Aorta (tissue), 5 donors: ENCODE measurements at places on chromosomes 16 and 17. TPM values are rescaled to one million over a fixed set of nuclear protein-coding genes. Genes with fewer than 3 reads are reported as not detected.
A peak's percentile ranks its signal among the peaks of the same experiment; 100 is the strongest.

DNA sequence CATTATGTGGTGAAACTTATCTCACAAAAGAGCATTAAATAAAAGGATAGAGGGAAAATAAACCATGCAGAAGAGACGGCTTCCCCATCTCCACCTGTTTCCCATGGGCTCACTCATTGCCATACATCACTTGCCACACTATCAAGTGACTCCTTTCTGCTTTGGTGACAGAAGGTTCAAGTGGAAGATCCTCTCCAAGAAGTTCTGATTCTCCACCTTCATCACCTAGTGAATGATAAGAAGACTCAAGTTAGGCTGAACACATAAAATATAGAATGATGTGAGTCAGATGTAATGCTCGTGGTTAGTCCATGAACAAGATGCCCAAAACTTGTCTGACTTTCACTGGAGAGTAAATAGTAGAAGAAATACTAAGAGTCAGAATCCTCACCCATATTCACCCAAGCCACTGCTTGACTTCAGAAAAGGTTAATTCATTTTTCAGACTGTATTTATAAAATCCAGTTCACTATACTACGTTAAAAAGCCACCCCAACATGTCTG lies 100.1 kb upstream of the TOB1 start:
- no peak for DNase-seq

The LHX1 gene
- not detected for polyA plus RNA-seq

The ATP6V0D1 gene
- 88.0 TPM for polyA plus RNA-seq

The UNC45B gene
- polyA plus RNA-seq, result not detected

The CCL23 gene
- not detected for polyA plus RNA-seq

The GPR142 gene
- not detected for polyA plus RNA-seq

The RTN4RL1 gene
- polyA plus RNA-seq, result 0.25 TPM

DNA sequence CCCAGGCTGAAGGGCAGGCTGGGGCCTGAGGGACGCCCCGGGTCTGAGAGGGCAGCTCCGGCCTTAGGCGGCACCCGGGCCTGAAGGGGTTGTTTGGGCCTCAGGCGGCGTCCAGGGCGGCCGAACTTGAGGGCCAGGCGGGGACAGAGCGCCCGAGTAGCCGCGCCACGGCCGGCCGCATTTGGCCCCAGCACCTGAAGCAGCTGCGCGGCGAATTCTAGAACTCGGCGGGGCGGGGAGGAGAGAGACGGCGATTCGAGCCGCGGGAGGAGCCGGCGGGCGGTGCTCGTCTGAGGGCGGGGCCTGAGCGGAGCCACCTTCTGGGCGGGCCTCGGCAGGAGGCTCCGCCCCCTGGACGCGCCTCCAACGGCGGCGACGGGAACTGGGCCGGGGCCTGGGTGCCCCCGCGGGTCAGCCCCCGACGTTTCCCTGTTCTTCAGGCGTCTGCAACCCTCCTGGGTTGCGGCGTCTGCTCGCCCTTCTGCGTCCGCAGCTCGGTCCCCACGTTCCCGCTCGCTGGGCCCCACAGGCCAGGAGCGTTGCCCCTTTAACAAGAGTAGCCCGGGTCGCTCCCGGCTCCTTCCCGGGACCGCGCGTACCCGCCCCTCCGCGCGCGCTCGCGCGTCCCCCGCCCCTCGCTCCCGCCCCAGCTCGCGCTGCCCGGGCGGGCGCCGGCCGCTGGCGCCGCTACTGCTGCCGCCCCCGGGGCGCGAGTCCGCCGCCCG lies at the start of the genes INCA1 and KIF1C:
Gene INCA1, minus strand, starts transcription at position 221 of the 725 bp plus-strand sequence. CDS start 3,085 bp downstream, outside the sequence.
Gene KIF1C, plus strand, starts transcription at position 649 of the 725 bp plus-strand sequence. CDS start 2,297 bp downstream, outside the sequence.
- DNase-seq, result peak; percentile 96

DNA sequence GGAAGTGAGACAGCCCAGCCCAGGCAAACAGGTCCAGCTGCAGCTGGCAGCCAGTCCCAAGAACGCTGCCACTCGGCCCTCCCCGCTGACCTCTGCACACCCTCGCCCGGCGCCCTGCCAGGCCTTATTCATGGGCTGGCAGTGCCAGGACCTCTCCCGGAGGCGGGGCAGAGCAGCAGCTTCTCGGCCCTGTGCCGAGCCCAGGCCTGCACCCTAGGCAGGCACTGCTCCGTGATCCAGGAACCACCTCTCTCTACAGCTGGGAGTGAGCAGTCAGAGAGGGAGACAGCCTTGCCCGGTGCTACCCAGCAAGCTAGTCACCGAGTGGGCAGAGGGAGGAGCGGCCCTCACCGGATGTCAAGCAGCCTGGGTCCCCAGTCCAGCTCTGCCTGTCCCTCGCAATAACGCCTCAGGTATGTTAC lies 79.9 kb upstream of the CBX4 start:
- DNase-seq, result peak; percentile 92

- DNase-seq, result peak; percentile 88
These were observed 21.3 kb downstream of the ZNF423 start for GRCh38 chr16:49834531-49835151.

The CORO6 gene
- polyA plus RNA-seq, result 2.9 TPM

GRCh38 chr17:1709403-1709951 lies 700 bp downstream of the TLCD2 start:
- DNase-seq, result no peak

The SPNS3 gene
- not detected for polyA plus RNA-seq

- no peak for DNase-seq
These were observed 23.0 kb downstream of the CARHSP1 start for GRCh38 chr16:8845699-8846298.

- no peak for DNase-seq
These were observed 30.0 kb downstream of the FOXL1 start for GRCh38 chr16:86608301-86608747.

The USP31 gene
- polyA plus RNA-seq, result 1.4 TPM

DNA sequence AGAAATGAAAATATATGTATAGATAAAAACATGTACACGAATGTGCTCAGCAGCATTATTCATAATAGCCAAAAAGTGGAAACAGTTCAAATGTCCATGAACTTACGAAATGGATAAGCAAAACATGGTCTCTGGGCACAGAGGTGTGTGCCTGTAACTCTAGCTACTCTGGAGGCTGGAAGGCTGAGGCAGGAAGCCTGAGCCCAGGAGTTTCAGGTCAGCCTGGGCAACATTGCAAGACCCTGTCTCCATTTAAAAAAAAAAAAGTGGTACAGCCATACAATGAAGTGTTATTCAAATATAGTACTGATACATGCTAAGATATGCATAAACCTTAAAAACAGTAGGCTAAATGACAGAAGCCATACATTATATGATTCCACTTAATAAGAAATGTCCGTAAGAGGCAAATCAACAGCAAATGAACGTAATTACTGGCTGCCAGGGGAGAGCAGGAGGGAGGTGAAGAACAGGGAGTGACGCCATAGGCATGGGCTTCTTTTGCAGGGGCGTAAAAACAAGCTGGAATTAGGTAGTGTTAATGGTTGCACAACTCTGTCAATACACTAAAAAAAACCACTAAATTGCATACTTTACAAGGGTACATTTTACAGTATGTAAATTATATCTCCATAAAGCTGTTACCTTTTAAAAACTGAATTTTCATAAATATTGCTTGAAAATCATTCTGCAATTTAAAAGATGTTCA lies 87.2 kb upstream of the PLEKHM1 start:
- no peak for DNase-seq

- DNase-seq, result no peak
These were observed 68.2 kb downstream of the AP2B1 start for GRCh38 chr17:35655303-35655702.

- no peak for DNase-seq
These were observed 22.4 kb downstream of the PLD6 start for GRCh38 chr17:17183744-17184143.

The LGALS9 gene
- 26.8 TPM for polyA plus RNA-seq

The NPIPA8 gene
- 41.6 TPM for polyA plus RNA-seq

The PLXDC1 gene
- polyA plus RNA-seq, result 1.7 TPM

The CNGB1 gene
- not detected for polyA plus RNA-seq

The RGS11 gene
- polyA plus RNA-seq, result 76.5 TPM

GRCh38 chr16:17469741-17470181 lies 999 bp downstream of the XYLT1 start:
- no peak for DNase-seq

- DNase-seq, result no peak
These were observed 5.2 kb upstream of the RAB26 start for GRCh38 chr16:2142942-2143877.

The HLF gene
- 11.8 TPM for polyA plus RNA-seq

The TPSD1 gene
- polyA plus RNA-seq, result not detected

DNA sequence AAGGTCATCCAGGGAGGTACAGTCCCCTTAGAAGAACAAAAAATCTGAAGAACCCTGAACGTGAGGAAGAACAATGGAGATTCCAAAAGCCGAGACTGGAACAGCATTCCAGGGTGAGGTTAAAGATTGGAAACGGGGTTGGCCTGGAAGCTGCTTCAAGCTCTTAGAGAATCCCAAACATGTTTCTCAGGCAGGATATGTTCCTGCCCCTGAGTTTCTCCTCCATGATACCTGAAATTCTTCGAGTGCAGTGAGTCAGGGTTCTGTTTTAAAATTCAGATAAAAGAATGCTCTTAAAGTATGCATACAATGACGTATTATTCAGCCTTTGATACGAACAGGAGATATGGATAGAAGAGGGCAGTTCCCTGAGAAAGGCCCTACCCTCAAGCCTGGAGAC lies 293.1 kb downstream of the HS3ST3B1 start:
- no peak for DNase-seq

DNA sequence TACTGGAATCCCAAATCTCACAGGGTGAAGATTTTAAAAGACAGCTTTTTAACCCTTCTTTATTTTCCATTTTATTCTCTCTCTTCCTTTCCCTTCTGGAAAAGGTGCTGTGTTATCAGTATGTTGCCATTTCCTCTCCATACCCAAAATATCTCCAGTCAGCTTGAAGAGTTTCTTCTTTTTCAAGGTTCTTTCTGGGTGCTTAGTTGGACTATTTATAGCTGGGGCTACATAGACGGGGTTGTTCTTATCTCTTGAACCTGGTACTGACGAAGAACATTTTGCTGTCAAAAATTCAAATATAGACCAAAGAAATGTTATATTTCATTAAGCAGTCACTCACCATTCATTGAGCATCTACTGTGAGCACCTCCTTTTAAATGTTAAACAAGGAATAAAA lies 48.6 kb downstream of the IST1 start:
- no peak for DNase-seq

The DNAJC7 gene
- polyA plus RNA-seq, result 74.3 TPM

GRCh38 chr17:8680466-8681169 lies 50.1 kb upstream of the MYH10 start:
- no peak for DNase-seq

DNA sequence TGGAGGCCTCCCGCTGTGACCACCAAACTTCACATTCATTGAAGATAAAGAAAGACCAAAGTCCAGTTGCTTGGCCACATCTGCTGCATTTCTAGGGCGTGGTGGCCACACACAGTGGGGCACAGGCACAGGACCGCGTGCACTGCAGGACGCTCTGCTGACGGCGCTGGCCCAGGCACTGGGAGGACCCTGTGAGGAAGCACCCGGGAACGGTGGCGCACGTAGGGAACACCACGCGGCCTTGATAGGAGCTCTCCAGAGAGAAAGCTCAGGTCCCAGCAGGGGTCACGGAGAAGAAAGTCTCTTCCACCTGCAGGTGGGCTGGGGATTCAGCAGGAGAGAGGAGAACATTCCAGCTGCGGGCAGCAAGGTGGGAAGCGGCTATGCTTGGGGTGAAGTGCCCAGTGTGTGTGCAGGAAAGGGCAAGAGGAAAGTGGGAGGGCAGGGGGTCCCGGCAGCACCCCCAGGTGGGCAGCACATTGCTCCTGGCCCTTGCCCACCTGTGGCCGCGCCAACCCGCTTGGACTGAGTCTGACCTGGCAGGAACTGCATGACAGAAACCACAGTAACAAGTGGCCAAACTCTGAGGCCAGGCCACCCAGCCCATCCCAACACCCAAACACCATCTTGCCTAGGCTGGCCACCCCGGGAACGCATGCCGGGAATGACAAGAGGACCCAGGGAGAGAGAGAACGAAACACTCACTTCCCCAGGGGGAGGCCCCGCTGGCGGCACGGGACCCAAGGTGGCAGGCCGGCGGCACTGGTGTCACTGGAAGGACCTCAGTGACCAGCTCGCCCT lies 32.8 kb downstream of the TBC1D16 start:
- peak; percentile 44 for DNase-seq

GRCh38 chr17:80964544-80964856 lies 27.1 kb upstream of the CHMP6 start:
- DNase-seq, result no peak

- DNase-seq, result peak; percentile 83
These were observed 1.3 kb downstream of the KIAA0513 start for GRCh38 chr16:85028685-85029407.

- no peak for DNase-seq
These were observed 181.2 kb upstream of the AXIN2 start for GRCh38 chr17:65742403-65743307.

The SULT1A2 gene
- 9.8 TPM for polyA plus RNA-seq

DNA sequence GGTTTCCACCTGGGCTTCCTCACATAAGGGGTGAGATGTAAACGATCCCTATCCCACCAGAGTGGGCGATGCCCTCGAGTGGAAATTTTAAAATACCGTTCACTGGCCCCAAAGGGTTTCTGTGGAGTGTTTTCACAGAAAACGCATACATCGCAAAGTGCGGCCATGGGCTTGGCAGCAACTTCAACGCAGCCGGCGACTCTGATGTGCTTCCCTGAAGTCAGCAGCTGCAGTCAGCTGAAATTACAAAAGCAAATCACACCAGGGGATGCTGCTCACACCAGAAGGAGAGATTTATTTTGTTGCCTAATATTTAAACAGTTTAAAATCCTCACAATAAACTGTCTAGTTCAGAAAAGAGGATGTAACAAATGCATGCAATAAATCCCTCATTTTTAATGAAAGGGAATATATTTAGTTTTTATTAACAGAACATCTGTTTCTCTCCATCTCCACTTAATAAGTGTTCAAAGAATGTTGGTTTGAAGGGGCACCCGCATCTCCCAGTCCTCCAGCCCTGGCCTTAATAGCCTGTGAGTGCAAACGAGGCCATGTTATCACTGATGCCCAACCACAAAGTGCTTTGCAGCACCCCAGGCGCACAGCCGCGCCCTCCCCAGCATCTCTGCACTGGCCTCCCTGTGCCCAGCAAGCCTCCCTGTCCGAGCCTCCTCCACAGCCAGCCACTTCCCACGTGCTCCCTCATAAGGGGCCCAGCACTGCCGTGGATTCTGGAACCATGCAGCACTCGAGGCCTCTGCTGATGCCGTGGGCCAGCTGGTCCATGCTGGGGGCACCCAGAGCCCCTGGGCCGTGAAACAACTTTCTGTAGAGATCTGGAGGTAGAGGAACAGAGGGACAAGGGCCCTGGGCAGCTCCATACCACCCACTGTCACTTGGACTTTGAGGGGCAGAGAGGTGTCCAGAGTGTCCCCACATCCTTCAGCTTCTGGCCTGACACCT lies 17.3 kb upstream of the XYLT2 start:
- peak; percentile 62 for DNase-seq

The MT1G gene
- polyA plus RNA-seq, result 13.9 TPM

The TBC1D3C gene
- polyA plus RNA-seq, result not detected

DNA sequence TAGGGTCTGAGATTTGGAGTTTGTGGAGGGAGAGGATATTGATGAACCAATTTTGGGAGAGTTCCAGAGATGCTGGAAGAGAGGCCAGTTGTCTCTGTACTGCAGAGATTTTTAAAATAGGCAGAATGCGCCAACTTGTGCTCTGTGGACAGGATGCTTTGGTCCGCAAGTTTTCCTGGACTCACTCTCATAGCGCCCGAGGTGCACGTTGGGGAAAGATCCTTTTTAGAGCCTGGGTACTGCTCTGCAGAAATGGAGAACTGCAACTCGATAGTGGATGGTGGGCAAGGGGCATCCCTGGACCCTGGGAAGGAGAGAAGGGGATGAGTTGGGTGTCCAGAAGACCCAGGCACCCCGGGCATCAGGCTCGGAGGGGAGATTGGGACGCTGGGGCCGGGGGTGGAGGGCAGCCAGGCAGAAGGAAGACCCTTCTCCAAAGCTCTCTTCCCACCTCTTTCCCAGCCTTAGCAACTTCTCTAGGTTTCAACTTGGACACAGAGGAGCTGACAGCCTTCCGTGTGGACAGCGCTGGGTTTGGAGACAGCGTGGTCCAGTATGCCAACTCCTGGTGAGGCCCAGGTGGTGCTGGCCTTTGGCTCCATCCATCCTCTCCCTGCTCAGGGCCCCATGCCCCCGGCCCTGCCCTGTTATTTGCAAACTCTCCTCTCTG lies 590 bp downstream of the ITGAX start:
- peak; percentile 65 for DNase-seq
